Cardiac fibroblast (primary cell): ENCODE measurements at places on chromosomes 7 and 10.

DNA sequence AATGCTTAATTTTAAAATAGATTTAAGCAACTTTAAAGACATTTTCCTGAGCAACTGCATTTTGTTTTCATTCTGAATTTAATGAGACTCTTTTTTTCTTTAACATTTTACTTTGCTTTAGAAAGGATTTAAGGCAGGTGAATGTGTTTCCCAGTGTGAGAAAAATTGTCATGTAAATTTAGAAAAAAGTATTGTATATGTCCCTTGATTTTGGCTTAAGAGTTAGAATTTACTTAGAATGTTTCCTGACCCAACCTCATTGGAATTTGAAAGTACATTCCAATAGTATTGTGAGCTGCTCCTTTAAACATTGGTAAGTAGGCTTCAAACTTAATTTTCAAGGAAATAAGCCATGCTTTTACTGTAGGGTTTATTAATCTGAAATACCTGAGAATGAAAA lies 110.2 kb downstream of the PTEN start:
- DNase-seq: no peak

GRCh38 chr10:27242473-27242950 lies 1.9 kb upstream of the ACBD5 start:
- no peak for DNase-seq

DNA sequence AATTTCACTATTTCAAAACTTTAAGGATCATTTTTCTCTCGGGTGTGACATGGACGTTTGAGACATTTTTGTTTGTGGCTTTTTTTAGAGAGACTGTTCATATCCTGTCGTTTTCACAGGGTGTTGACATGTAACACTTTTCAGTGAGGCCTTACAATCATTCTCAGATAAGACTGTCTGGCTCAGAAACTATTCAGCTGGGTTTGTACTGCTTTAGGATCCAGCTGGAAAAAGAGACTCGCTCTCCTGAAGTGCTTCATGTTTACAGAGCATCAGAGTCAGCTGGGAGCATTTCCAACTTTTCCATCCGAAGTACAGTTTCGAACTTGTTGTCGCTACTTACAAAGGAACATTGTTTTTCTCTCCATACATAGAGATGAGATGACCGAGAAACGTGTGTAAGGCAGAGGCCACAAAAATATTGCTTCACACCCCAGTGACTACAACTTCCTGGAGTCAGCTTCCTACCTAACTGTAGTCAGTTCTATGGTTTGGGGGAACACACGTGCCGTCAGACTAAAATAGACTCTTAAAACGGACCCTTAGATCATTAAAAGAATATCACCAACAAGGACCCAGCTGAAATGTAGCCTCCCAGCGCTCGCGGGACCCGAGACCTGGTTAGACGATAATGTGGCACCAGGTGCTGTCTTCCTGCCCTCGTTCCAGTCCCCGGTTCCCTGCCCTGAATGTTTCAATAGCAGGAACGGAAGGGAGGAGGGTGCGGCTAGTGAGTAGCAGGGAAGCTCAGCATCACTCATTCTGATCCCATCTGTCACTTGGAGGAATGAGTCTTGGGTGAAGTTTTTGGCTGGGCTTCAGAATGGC lies 78.0 kb downstream of the MKI67 start:
- peak; percentile 92 for DNase-seq

- DNase-seq: no peak
Observed at GRCh38 chr7:139572071-139572470, 48.6 kb downstream of the CLEC2L start.

- no peak for DNase-seq
Observed at GRCh38 chr10:1814556-1814955, 77.2 kb upstream of the ADARB2 start.

- DNase-seq: no peak
Observed at GRCh38 chr7:127758105-127758504, 106.1 kb downstream of the SND1 start.

GRCh38 chr7:130954918-130955564 lies 221.0 kb upstream of the KLF14 start:
- no peak for DNase-seq

DNA sequence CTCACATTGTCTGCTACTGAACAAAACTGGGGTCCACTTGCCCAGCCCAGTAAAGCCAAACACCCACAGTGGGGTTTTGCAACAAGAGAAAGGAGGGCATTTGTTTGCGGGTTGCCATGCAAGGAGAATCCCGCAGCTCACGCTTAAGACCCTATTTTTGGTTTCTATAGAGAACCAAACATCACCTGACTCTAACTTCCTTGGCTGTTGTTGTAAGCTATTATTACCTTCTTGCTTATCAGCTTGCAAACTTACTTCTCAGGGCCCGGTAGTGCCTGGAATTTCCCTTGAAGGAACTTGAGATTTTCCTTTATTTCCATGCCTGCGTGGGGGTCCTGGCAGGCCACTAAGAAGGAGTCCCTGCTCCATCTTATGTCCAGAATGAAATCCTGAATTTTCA lies 20.7 kb downstream of the IFIT3 start:
- DNase-seq: no peak

DNA sequence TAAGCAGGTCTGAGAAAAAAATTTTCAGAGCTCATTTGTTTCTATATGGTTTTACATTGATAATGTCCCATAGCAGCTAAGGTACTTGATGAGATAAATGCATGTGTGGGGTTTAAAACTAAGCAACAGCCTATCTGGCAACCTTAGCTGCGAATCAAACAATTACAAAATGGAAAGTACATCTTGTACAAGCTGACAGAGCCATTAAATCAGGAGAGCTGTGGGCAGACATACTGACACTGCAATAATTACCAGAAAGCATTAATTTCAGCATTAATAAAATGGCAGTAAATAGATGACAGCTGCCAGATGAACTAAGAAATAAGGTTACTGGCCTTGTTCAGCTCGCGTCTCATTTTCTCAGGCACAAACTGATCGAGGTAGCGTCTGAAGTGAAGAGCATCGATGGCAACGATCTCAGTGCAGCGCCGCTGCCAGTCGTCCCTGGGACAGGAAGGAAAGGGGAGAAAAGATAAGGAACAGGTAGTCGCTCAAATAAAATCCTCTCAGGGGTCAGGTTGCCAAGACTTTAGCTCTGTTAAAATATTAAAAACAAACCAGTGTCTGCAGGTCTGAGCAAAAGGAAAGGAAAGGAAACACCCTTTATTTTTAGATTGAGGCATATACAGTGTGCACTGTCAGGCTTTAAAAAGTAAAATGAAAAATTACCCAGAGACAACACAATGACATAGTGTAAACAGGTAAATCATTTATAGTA lies 79.7 kb upstream of the OGDHL start:
- no peak for DNase-seq

- peak; percentile 50 for DNase-seq
Observed at GRCh38 chr7:158828133-158829020, 932 bp downstream of the ESYT2 start.

DNA sequence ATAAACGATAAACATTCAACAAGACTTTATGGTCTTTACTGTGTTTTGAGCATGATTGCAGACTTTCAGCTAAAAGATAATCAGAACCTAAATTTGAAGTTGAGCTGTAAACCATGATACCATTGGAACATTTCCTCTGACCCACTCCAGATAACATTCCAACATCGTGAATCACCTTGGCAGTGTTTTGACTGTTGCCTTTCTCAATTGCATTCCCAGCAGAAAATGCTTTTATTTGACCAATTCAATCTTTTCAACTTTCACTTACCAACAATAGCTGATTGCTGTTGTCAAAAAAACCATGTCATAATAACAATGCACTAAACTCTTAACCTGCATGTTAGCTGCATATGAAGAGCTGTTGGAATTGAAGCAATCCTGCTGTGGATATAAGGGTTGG lies 165.5 kb downstream of the MDFIC start:
- DNase-seq: peak; percentile 87

- DNase-seq: no peak
Observed at GRCh38 chr7:424301-424935, 95.2 kb downstream of the PDGFA start.

DNA sequence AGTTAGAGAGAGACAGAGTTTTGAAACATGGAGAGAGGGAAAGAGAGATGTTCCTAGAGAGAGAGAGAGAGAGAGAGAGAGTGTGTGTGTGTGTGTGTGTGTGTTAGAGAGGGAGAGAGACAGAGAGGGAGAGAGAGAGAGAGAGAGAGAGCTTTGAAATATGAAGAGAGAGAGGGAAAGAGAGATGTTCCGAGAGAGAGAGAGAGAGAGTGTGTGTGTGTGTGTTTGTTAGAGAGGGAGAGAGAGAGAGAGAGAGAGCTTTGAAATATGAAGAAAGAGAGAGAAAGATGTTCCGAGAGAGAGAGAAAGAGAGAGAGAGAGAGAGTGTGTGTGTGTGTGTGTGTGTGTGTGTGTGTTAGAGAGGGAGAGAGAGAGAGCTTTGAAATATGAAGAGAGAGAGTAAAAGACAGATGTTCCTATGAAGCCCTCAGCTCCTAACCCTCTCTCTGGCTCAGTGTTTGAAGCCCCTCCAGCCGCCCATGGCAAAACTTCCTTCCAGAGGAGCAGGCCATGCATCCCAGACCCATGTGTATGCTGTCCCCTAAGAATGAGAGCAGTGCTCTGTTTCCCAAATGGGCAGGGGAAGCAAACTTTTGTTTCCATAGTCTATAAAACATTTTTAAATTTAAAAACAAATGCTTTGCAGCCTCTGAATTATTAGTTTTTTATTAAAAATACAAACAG lies 130.9 kb downstream of the KCNMA1 start:
- no peak for DNase-seq

- DNase-seq: no peak
Observed at GRCh38 chr7:90713628-90714027, 117.5 kb downstream of the CDK14 start.

DNA sequence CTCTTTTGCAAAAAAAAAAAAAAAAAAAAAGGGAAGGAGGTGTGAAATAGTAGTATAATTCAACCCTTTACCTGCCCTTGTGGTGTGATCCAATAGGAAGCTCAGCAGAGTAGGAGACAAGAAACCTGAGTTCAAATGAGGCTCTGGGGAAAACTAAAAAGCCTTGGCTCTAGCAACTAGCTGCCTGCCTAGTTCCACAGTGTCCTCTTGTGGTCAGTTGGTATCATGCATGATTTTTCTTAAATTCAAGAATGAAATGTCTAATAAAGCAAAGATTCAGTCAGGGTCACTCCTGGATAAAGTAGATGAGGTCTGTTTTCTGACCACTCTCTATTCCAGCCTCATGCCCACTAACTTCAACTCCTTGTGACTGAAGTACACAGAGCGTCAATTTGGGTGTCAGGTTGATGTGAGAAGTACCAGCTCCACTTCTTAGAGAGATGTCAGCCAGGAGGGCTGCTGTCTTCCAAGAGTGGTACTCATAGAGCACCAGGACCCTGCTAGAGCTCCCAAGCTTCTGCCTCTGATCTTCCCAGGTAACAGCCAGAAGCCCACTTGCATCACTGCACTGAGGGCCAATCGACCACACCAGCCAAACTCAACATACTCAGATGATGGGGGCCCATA lies 10.5 kb downstream of the LSM5 start:
- DNase-seq: peak; percentile 77

DNA sequence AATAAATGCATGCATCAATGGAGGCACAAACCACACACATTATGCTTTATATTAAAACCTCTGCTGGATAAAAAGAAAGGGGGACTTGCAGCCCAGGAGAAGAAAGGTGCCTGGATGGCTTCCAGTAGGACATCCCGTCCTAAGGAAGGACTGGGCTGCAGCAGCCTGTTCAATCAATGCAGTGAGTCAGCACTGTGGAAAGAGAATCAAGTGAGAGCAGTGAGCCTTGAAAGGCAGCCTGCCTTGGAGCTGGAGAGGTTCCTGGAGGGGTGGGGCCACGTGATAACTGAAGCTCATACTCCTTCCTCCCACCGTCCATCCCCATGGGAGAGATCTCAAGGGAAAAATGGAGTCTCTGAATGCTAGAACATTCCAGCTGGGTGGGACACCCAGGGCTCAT lies 501.2 kb downstream of the ADRA2A start:
- no peak for DNase-seq

- DNase-seq: no peak
Observed at GRCh38 chr7:149633976-149634945, 136.7 kb upstream of the ZNF746 start.

GRCh38 chr10:114095559-114096337 lies 52.1 kb downstream of the ADRB1 start:
- no peak for DNase-seq

- no peak for DNase-seq
Observed at GRCh38 chr10:30115626-30115940, 56.2 kb upstream of the JCAD start.

DNA sequence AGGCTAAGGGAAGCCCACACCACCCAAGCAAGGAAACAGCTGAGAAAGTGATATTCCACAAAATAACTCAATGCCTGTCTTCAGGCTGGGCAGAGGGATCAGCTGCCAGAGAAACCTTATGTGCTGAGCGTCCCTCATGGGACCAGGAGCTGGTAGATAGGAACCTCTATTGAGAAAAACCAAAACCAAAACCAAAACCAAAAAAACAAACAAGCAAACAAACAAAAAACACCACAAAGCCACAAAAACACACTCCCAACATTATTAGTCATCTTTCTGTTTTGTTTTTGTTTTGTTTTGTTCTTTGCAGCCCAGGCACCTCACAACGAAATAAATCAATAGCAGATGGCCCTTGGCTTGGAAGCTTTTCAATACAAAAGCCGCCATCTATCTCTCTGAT lies 760.8 kb upstream of the CELF2 start:
- no peak for DNase-seq

GRCh38 chr7:44970523-44971051 lies 8.2 kb downstream of the MYO1G start:
- no peak for DNase-seq

- no peak for DNase-seq
Observed at GRCh38 chr7:105992905-105993304, 29.8 kb downstream of the CDHR3 start.

- no peak for DNase-seq
Observed at GRCh38 chr7:121103579-121103978, 115.1 kb downstream of the CPED1 start.

DNA sequence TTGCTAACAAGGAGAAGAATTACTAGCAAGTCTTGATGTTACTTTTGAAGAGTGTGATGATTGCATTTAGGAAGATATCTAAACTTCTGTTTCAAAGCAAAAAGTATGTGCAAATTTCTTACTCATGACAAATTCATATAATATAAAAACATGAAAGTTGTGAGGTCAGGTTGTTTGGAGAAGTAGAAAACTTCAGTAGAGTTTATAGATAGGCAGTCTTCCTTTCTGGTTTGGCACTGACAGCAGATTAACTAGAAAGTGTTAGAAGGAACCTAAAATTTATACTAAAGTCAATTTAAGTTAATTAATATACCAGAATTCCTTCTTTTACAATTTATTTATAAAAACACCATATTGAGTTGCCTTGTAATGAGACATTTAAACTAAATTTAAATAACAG lies 16.9 kb downstream of the PTEN start:
- DNase-seq: no peak

DNA sequence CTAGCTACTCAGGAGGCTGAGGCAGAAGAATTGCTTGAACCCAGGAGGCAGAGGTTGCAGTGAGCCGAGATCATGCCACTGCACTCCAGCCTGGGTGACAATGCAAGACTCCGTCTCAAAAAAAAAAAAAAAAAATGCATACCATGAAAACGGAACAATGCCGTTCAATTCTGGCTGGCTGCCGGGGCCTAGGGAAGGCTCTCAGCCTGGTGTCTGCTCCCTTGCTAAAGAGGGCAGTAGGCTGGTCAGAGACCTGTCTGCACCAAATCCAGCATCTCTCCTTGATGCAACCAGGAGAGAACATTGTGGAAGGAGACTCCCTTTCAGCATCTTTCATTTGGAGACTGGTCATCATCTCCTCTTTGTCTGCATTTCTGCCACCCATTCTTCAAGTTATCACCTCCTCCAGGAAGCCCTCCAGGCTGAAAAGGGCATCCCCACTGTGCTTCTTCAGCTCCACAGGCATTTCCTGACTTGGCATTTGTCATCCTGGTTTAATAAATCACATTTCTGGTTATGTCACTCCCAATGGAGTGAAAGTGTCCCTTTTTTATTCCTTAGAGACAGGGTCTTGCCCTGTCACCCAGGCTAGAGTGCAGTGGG lies 24.7 kb downstream of the MYL10 start:
- no peak for DNase-seq
